ENCODE measurements at places on chromosomes 12 and 14.

- DNase-seq: no peak
Measured at GRCh38 chr12:98808243-98808875, 163.3 kb downstream of the APAF1 start.

DNA sequence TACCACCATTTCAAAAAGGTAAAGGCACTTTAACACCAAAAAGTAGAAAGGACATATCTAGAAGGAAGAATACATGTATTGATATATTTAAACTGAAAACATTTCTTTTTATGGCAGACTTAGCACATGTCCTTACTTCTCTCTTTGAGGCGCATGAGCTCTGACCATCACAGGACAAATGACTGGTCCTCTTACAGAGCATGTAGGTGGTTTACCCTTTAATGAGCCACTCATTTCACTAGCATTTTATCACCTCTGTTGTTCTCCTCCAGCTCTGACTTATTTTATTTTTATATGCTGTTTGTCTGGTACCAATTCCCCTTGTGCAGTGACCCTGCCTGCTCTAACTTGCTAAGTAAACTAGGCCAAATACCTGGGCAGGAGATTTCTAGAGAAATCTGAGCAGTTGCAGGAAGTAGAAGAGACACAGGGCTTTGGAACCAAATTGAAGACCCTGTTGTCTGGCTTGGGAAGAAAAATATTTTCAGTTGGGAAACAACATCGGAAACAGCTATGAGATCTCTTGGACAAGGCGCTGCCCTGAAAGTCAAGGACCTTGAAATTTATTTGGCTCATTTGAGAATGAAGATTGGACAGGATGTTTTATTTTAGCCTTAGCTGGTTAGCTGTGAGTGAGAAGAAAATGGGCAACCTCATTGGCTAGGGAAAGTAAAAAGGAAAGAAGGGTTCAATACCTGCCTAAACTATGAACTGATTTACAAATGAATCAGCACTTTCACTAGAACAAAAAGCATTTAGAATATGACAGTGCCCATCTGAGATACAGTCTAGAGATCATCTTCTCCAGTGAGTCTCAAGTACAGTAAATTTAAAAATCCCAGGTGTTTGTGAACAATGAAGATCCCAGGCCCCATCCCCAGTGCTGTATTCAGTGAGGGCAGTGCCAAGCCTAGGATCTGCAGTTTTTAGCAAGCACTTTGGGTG is 374.4 kb downstream of the ZFP36L1 start:
- DNase-seq: no peak

DNA sequence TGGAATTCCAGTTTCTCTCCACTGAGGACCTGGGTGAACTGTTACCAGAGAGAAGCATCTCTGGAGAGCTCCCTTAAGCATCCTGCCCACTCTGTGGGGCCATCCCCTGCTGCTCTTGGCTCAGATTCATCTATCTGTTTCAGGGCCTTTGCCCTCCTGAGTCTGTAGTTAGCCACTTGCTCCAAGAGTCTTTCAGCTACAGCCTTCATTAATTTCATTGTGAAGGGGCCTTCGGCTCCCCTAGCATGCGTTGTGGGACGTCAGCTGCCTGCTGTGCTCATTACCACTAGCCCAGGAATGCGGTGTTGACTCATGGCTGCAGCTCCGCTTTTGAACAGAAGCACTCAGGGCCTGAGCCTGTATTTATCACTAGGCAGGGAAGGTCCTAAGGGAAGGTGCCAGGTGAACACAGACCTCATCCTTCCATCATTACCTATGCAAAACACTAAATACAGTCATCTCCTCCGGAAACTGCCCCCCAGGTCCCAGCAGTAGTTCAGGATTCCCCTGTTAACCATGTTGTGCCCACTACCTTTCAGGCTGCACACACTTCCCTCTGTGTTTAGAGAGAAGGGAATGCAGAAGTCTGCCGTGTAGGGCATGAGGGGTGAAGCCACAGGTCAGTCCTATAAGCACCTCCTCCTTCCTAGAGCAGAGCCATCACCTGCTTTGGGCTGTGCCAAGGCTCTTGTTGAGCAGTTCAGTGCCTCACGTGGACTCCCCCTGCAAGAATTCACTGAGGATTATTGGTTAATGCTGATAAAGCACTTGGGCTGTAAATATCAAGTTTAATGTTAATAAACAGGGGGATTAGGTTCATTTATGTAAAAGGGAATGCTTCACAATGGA is 191.4 kb downstream of the CACNA1C start:
- peak; percentile 74 for DNase-seq

DNA sequence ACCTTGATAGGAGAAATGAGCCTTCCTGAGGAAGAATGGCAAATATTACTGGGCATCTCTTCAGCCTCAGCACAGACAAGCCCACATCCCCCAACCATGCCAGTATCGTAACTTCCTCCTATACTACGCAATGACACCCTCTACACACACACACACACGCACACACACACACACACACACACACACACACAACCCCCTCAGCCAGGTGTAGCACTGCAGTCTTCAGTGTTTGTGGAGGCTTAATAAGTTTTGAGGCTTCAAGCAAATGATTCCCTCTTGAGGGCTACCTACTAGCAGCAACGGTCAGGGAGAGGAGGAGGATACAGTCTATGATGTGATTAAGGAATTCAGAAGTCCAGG is 1.6 kb downstream of the DGKA start:
- no peak for DNase-seq

- no peak for DNase-seq
Measured at GRCh38 chr12:86429824-86430223, 173.6 kb upstream of the MGAT4C start.

DNA sequence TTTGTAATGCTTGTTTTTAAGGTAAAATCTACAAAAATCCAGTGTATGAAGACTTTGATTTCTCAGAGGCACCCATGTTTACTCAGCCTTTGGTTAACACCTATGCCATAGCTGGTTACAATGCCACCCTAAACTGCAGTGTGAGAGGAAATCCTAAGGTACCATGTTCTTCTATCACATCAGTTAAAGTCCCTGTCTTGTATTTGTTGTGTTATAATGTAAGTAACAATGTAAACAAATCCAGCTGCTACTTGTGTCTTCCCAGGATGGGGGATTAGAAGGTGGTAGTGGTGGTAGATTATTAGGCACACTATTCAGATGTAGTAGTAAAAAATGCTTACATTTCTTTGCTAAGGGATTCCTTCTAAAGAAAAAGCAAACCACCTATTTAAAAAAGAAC is 19.4 kb upstream of the CHPT1 start:
- DNase-seq: no peak

- no peak for DNase-seq
Measured at GRCh38 chr12:40254455-40255085, 29.8 kb downstream of the LRRK2 start.

GRCh38 chr14:101498526-101498860 is 62.8 kb upstream of the DIO3 start:
- DNase-seq: no peak

GRCh38 chr14:74911704-74912103 is 11.4 kb downstream of the RPS6KL1 start:
- no peak for DNase-seq

- DNase-seq: no peak
Measured at GRCh38 chr12:128829861-128830504, 6.2 kb upstream of the SLC15A4 start.

Measured in kidney glomerular epithelial cell (primary cell).